H54 (cell line): ENCODE measurements at places on chromosomes 7 and 10.

DNA sequence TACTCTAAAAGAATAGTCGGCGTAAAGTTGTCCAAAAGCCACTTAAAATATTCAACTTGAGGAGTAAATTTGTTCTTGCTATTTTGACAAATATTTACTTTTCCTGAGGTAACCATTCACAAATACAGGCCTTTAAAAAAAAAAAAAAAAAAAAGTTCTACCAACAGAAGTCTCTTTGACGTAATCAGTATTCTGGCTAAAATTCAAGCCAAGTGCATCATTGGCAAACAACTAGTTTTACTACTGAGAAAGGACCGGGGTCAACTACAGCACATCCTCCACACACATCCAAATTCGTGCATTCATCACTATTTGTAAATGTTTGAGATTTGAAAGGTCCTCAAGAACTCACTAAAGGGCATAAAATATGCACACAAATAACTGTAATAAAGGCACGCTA, 2.0 kb downstream of the OAT start:
- DNase-seq, result no peak

DNA sequence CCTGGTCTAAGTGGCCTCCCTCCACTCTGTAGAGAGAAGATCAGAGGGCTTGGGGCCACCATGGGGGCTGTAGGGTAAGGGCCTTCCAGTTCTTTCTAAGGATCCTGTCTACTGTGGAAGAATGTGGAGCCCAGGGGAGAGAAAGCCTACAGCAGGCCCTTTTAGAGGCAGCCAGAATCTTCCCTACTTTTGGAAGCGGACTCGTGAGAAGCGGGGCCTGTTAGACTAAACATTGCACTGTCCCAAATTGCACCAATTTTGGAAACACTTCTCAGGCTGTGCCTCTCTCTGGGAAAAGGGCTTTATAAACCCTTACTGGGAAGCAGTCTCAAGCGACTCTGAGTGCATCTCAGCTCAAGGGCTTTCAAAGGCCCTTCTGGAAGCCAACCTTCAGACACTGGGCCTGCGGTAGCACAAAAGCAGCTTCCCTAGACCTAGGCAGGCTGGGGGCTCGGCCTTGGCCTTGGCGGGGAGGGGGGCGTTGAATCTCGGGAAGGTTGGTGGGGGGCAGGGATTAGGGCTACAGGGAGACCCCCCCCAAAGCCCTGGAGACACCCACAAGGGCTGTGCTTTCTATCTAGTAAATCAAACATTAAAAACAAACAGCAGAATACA, 298.1 kb downstream of the GFRA1 start:
- no peak for DNase-seq

DNA sequence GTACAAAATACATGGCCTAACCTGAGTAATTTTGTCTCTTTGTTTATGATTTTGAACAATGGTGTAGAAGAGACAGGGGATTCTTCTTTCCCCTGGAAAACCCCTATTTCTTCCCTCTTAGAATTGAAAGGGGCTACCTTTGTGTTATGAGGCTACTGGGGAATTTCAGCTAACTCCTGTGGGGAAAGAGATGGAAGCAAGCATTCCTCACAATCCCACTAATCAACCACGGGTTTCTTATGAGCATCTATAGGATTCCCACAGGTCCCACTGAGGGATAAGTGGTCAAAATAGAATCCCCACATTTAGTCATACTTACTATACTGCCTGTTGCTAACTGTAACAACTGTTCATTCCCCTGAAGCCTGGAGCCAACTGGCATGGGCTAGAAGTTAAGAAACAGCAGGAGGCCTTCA, 32.2 kb upstream of the ITGB8 start:
- DNase-seq, result no peak

DNA sequence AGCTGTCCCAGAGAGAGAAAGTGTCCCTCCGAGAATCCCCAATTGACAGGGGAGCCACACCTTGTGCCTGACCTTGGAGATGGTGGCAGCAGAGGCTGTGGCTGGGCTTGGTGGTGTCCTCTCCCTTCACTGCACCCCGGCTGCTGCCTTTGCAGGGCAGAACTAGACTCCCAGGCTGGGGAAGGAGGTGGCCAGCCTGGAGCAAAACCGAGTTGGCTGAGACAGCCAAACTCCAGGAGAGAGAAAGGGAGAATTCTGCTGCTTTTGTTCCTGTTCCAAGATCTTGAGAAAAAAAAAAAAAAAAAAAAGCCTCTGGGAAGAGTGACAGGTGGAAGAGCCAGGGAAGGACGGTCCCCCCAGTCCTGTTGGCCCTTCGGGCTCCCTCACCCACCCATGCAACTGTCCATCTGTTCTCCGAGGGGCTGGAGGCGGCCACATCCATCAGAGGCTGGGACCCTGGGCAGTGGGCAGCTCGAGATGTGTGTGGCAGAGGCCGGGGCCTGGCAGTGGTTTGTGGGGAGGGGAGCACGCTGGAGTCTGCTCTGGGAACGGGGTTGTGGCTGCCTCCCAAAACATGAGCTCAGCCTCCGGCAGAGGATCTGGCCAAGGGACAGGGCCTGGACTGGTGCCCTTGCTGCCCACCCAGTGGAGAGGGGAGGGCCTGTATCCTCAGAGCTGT, 35.5 kb downstream of the CLIP2 start:
- no peak for DNase-seq

DNA sequence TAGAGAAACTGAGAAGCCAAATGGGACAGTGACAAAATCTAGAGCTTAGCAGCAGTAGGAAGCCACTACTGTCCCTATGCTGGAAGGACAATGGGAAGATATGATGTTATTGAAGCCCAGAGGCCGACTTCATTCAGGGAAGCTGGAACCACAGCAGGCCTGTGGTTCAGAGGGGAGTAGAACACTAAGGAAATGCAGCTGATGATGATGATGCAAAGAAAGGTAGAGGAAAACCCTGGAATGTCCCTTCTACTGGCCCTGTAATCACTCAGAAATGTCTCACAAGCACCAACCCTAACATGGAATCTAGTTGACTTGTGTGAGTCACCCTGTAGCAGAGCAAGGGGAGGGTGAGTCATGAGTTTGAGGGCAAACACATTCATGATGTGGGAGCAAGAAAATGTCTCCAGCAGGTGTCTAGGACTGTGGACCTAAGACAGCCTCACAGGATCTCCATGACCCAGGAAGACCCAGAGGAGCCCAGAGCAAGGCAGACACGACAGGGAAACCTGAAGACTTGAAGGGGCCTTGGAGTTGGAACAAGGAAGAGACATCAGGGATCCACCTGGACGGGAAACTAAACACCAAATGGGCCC, 37.0 kb upstream of the LRRC17 start:
- peak; percentile 70 for DNase-seq

- DNase-seq, result no peak
Observed at GRCh38 chr7:108164342-108164741, 34.2 kb upstream of the LAMB4 start.
